NCI-H69 (cell line): ENCODE measurements at places on chromosomes 16 and 17.

- no peak for DNase-seq
Observed at GRCh38 chr17:72617557-72617956, 474.9 kb downstream of the SLC39A11 start.

GRCh38 chr16:7031031-7031430 lies 301.6 kb upstream of the RBFOX1 start:
- DNase-seq, result no peak

DNA sequence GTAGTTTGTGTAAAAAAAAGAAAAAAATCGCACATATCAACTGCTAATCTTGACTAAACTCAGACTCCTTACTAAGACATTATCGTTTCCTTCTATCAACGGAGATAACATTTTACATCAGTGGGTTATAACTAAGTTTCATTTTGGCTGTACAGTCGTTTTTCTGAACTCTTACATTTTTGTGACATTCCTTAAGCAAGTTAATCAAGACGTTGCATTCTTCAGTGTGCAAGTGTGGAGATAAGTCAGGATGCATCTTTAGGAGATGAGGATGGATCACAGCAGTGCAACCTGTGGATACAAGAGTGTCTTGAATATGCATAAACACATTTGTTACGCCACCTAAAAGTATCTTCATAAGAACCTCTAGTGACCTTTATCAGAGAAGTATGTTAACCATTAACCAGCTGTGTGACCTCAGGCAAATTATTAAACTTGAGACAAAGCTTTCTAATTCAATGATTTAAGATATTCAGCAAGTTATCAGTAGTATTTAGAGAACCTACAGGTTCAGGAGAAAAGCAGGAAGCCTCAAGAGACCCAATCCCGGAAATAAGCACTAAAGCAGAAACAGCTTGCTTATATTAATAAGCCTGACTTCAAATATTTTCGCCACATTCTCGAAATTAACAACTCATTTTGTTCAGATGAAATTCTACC lies 9.4 kb downstream of the CMC2 start:
- DNase-seq, result peak; percentile 37

DNA sequence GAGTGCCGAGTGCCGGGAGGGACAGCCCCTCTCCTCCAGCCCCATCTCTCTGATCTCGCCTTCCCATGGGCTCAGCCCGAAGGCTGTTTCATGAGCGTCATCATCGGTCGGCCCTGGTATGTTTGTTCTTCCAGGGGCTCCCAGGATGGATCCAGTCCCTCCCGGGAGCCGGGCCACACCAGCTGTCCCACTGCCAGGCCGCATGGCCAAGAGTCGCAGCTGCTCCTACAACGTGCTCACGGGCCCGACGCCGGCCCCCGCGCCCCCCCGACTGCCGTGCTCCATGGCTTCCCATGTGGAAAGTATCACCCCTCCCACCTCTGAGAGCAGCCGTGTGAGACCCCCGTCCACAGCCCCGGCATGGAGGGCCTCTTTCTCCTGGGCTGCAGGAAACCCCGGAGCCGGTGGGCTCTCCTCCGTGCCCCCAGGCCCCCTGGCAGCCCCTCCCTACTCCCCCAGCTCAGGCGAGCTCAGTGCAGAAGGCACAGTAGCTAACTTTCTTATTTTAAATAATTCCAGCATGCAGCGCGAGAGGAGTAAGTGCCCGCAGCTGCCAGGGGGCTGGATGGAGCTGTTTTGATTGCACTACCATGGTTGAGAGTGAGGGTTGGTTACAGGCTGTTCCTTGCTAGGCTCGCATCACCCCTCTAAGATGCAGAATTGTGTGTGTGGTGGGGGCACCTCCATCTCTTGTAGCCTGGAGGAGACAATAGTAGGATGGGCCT lies 26.6 kb upstream of the GSE1 start:
- no peak for DNase-seq

GRCh38 chr16:77690416-77690815 lies 31.9 kb upstream of the NUDT7 start:
- no peak for DNase-seq

- DNase-seq, result no peak
Observed at GRCh38 chr17:69452664-69453260, 38.3 kb downstream of the MAP2K6 start.

DNA sequence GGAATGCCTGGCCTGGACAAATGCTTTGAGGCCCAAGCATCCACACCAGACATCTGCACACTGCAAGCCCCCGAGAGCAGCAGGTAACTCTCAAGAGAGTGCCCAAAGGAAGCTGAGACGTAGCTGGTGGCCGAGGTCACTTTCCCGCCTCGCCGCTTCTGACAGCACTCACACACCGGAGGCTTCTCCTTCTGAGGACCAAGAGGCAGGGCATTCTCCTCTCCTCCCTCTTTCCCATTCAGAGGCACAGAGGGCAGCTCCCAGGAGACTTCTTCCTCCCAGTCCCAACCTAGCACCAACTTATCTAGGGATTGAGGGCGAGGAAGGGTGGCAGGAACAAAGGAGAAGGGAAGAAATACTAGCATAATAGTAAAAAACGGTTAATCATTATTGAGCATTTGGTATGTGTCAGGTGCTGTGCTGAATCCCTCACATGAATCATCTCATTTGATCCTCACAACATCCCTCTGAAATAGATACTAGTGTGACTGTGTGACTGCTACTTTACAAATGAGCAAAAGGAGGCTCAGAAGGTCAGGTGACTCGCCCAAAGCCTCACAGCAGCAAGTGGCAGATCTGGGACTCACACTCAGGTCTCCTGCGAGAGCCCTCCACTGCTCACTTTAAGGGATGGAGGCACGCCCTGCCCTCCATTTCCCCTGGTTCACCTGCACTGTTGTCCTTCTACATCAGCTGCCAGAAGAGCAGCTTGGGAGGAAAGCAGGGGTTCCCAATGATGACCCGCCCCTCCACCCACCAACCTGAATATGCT lies 41.8 kb downstream of the MYO18A start:
- DNase-seq, result no peak
